Trophoblast cell (in vitro differentiated cells and primary cell): ENCODE measurements at places on chromosomes 1 and 21.

GRCh38 chr1:226002667-226003501 is 3.7 kb upstream of the SDE2 start:
- H3K27me3 ChIP-seq = no peaks in the 10 kb centered on the region
- H3K36me3 ChIP-seq = no peaks in the 10 kb centered on the region
- H3K4me1 ChIP-seq = peaks cover 9% of the 10 kb centered on the region
- DNase-seq = no peak
- H3K27ac ChIP-seq = no peak overlapping the region

DNA sequence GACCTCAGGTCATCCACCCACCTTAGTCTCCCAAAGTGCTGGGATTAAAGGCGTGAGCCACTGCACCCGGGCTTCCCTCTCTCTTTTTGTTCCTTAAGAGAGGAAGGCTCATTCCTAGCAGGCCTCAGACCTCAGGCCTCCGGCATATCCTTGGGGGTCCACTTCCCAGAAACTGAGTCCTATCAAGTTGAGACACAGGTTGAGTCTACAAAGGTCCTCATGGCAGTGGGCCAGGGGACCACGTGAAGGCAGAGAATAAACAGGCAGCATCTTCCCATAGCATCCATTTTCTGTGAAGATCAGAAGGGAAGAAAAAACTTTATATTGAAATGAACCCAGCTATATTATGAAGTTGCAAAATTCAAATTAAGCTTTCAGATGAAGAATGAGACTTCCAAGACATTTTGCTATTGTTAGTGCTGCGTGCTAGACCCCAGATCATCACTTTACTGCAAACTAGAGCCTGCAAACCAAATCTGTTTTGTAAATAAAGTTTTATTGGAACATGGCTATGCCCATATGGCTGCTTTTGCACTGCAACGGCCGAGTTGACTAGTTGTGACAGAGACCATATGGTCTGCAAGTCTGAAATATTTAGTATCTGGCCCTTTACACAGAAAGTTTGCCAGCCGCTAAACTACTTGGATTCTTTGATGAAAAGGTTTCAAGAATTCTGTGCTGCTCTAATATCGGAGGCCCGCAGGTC is 3.5 kb upstream of the CELA2A start:
- no peaks in the 10 kb centered on the region for H3K27me3 ChIP-seq
- no peaks in the 10 kb centered on the region for H3K36me3 ChIP-seq
- no peak for DNase-seq

DNA sequence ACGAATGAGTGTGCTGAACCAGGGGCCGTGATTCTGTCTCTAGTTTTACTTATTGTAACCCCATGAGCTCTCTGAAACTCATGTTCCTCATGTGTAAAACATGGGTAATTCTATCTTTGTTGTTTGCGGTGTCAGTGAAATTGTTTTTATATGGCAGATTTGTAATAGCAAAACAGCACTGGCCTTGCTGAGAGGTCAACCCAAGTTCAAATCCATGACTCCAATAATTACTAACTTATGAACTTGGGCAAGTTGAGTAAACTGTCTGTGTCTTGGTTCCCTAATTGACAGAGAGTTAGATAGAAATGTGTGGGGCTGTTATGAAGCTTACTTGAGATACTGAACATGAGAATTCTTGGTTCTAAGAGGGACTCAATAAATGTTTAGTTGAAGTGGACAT is 17.8 kb downstream of the C1orf116 start:
- no peaks in the 10 kb centered on the region for H3K27me3 ChIP-seq
- no peaks in the 10 kb centered on the region for H3K36me3 ChIP-seq
- no peaks in the 10 kb centered on the region for H3K4me1 ChIP-seq
- no peak overlapping the region for H3K4me3 ChIP-seq

- DNase-seq = no peak
- peaks cover 62% of the 10 kb centered on the region for H3K36me3 ChIP-seq
- H3K27ac ChIP-seq = no peak overlapping the region
- no peak overlapping the region for H3K4me3 ChIP-seq
- peaks cover 9% of the 10 kb centered on the region for H3K4me1 ChIP-seq
These were observed 75.1 kb downstream of the SKI start for GRCh38 chr1:2303016-2303775.

GRCh38 chr1:26387447-26387846 is 14.9 kb upstream of the ZNF683 start:
- no peak overlapping the region for H3K4me3 ChIP-seq
- DNase-seq = peak; percentile 84
- no peaks in the 10 kb centered on the region for H3K36me3 ChIP-seq
- no peaks in the 10 kb centered on the region for H3K4me1 ChIP-seq

DNA sequence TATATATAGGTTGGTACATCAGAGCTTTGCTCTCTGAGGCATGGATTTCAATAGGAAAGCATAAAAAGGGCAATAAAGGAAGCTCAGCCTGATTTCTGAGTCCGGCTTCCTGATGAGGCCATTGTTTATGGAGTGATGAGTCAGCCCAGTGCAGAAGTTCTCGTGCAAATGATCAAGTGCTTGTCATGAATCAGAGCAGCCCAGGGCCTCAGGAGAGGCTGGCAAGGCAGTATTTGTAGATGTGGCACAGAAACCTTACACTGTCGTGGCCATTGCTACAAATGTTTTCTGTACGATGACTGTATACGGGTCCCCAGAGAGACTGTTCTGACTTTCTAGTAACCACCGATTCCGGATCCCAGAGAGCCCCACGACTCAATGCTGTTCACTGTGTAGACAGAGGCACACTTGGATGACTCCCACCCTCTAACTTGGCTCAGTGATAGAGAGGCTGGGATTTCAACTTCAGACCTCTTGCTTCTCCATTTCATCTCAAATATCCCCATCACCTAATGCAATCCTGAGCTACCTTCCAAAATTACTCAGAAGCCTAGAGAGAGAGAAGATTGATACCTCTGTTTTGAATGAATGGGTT is 26.8 kb downstream of the UMODL1 start:
- H3K4me3 ChIP-seq = no peak overlapping the region
- no peaks in the 10 kb centered on the region for H3K4me1 ChIP-seq
- H3K36me3 ChIP-seq = no peaks in the 10 kb centered on the region
- H3K27me3 ChIP-seq = no peaks in the 10 kb centered on the region

GRCh38 chr1:167175901-167176300 is 44.8 kb upstream of the POU2F1 start:
- no peak overlapping the region for H3K27ac ChIP-seq
- H3K27me3 ChIP-seq = no peaks in the 10 kb centered on the region
- H3K36me3 ChIP-seq = no peaks in the 10 kb centered on the region
- H3K4me3 ChIP-seq = no peak overlapping the region

- H3K4me3 ChIP-seq = no peak overlapping the region
- H3K36me3 ChIP-seq = no peaks in the 10 kb centered on the region
- DNase-seq = peak; percentile 18
- no peaks in the 10 kb centered on the region for H3K27me3 ChIP-seq
- H3K4me1 ChIP-seq = peaks cover 3% of the 10 kb centered on the region
These were observed 6.2 kb upstream of the TEX35 start for GRCh38 chr1:178506669-178507068.

DNA sequence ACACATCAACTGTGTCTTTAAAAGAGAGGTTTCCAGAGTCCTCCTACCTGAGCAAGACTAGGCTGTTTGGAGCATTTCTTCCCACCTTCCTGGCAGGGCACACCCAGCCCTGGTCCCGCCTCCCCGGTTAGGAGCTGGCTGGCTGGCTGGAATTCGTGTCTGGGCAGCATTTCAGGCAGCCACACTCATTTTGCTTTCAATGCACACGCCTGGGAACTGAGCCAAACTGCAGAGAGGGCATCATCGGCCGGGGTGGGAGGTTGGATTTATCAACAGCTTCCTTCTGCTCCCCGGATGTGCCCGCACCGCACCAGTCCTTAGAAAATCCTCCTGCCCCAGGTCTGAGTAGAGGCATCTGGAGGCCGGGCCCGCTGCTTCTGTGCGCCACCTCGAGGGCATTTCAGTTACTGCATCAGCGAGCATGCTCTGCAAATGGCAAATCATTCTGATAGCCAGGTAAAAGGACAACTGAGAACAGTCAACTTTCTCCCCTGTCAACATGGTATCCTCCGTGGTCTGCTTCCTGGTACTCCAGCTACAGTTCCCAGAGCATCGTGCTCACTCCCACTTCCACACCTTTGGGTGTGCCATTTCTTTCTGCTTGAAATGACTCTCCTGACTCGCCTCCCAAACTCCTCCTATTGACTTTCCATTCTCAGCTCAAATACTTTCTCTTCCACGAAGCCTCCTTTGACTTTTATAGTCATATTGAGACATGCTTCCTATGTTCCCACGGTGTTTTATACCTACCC is 20.6 kb downstream of the TCEA3 start:
- H3K4me1 ChIP-seq = peaks cover 10% of the 10 kb centered on the region
- H3K36me3 ChIP-seq = no peaks in the 10 kb centered on the region
- peak; percentile 76 for DNase-seq
- no peaks in the 10 kb centered on the region for H3K27me3 ChIP-seq

GRCh38 chr1:53826367-53826766 is 11.7 kb downstream of the NDC1 start:
- no peaks in the 10 kb centered on the region for H3K4me1 ChIP-seq
- H3K27ac ChIP-seq = no peak overlapping the region
- no peak overlapping the region for H3K4me3 ChIP-seq
- peaks cover 22% of the 10 kb centered on the region for H3K36me3 ChIP-seq

DNA sequence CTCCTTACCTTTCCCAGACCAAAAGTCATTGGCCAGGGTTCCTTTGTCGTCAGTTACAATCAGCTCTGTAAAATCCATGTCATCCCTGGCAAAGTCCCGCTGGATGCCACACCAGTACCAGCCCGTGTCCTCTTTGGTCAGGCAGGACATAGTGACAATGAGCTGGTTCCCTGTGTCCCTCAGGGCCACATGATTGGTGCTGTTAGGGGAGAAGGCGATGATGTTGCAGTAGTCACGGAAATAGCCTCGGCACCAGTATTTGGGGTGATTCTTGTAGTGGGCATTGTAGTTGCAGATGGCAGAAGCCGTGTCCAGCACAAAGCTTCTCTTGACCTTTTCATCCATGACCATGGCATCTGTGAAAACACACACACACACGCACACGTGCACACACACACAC is 14.8 kb downstream of the ADORA3 start:
- H3K36me3 ChIP-seq = no peaks in the 10 kb centered on the region
- H3K4me1 ChIP-seq = no peaks in the 10 kb centered on the region
- no peak overlapping the region for H3K4me3 ChIP-seq
- no peaks in the 10 kb centered on the region for H3K27me3 ChIP-seq
- DNase-seq = no peak

GRCh38 chr1:226711976-226712741 is 26.9 kb downstream of the ITPKB start:
- H3K27me3 ChIP-seq = no peaks in the 10 kb centered on the region
- H3K4me1 ChIP-seq = peaks cover 2% of the 10 kb centered on the region
- H3K36me3 ChIP-seq = no peaks in the 10 kb centered on the region
- no peak for DNase-seq

DNA sequence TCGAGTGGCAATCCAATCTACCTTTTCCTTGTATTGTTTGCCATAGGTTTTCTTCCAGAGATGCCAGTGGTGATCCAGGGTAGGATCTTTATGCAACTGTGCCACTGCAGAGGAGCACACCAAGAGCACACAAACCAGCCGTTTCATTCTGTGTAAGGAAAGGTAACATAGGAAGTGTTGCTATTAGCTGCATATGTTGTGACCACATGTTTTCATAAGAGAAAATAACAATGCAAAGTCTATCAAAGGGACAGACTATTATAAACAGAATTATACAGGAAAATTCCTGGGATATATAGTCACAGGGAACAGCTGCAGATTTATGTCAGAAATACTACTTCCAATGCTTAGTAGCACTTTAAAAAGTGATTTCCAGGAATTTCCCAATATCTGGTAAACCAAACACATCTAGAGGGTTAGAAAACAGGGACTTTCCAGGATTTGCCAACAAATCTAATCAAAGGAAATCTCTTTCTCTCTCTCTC is 919 bp downstream of the CTSS start:
- no peaks in the 10 kb centered on the region for H3K36me3 ChIP-seq
- H3K4me3 ChIP-seq = no peak overlapping the region
- no peaks in the 10 kb centered on the region for H3K27me3 ChIP-seq
- H3K4me1 ChIP-seq = no peaks in the 10 kb centered on the region
- no peak overlapping the region for H3K27ac ChIP-seq
